ENCODE measurements at places on chromosomes 2 and 18. TPM values are rescaled to one million over a fixed set of nuclear protein-coding genes. Genes with fewer than 3 reads are reported as not detected.

- peak; percentile 65 for DNase-seq
Measured at GRCh38 chr18:48787203-48788151, 163.3 kb downstream of the SMAD7 start.

DNA sequence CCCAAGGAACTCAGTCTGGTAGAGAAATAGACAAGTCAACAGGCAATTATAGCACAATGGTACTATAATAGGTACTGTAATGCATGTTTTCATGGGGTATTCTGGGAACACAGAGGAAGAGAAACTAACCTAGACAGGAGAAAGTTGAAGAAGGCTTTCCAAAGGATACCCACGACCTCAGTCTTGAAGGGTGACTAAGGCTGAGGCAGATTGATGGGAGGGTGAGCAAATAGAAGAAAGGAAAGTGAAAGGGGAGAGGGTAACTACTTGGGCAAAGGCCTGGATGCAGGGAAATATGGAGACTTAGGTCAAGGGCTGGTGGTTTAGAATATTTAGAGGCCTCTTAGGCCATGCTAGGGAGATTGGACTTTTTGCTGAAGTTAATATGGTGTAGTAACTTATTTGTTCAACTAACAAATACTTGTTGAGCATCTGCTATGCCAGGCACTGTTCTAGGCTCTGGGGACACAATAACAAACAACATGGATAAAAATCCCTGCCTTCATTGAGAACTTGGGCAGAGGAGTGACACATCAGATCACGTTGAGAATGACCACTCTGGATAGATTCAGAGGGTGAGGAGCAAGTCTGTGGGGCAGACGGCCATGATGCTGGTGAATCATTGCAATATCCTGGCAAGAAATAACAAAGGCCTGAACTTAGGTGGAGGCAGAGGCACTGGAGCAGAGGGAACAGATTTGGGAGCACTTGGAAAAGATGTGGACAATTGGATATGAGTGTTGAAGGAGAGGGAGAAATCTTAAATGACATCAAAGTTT, 56.4 kb downstream of the PLB1 start:
- DNase-seq = no peak

- no peak for DNase-seq
Measured at GRCh38 chr2:56534321-56534720, 350.5 kb downstream of the CCDC85A start.

- no peak for DNase-seq
Measured at GRCh38 chr2:122421775-122422174, 666.3 kb downstream of the TSN start.

- DNase-seq = no peak
Measured at GRCh38 chr2:72112401-72112800, 35.3 kb downstream of the CYP26B1 start.

GRCh38 chr2:195382186-195382585, 274.8 kb upstream of the SLC39A10 start:
- no peak for DNase-seq

- no peak for DNase-seq
Measured at GRCh38 chr2:1632510-1632909, 111.8 kb downstream of the PXDN start.

Gene CD207
- not detected for total RNA-seq

DNA sequence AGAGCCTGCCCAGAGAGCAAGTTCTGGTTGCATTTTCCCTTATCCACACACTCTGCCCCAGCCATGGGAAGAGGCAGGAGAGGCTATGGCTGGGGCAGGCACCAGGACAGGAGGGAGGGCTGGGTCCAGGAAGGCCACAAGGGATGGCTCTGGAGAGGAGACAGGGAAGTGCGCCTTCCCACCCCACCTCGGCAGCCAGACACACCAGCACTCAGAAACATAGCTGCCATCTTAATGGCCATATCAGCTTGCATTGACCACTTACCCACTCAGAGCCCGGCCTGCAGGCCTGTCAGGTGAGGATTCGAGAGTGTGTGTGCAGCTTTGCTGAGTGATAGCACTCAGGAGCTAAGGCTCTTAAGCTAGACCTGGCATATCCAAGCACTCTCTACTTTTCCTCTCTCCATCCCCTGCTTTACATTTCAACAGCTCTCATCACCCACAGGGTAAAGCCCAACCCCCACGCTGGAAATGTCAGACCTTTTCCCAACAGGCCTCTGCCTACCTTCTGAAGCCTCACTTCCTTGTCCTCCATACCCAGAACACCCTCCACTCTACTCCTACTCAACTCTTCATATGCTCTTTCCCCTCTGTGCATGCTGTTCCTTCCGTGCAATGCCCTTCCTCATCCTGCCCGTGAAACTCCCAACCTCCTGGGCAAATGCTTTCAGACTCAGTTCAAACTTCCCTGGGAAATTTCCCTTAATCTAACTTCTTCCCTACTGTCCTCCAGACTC, 147.9 kb downstream of the TNS1 start:
- DNase-seq = peak; percentile 65

DNA sequence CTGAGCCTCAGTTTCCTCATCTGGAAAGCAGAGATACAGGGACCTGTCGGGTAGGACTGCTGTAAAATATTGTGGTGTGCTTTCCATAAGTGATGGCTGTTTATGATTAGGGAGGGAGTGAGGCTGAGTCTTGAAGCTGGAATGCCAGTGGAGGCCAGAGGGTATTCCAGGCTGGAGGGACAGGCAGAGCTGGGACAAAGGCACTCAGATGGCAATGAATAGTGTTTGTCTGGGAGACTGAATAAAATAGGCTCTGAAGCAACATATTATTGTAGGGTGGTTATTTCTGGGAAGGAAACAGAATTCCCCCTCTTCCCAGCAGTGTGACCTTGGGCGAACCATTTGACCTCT, 120.7 kb downstream of the INHBB start:
- DNase-seq = no peak

DNA sequence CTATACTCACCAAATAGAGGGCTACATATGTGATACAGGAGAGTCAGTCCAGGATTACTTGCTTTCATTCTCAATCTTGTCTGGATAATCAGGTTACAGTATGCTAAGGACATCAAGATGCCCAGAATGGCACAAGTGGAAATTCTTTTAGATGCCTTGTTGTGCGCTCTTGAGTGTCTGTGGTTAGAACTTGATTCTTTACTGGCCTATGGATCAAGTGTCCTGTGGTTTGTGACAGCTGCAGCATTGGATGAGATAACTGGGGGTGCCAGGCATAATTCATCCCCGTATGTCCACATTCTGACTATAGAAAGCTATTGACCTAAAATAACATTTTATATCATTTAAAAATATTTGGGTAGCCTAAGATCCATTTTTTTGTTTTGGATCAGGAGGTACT, 40.1 kb downstream of the CDC42EP3 start:
- no peak for DNase-seq

DNA sequence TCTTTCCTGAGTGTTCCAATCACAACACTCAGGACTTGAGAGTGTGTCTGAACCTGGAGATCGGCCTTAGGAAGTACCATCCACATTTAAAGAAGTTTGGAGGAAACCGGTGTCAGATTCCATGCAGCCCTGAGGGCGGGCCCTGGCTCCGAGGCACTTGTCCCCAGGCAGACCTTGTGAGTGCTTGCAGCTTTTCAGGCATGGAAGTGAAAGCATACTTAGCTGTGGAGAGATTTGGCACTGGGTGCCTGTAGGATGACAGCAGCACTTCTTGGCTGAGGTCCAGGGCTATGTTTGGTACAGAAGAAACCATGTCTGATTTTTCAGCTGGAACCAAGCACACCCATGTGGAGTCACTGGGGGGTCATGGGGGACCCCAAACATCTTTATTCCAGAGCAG, 230.8 kb downstream of the SEPTIN10 start:
- no peak for DNase-seq

Gene PRKRA
- 42.8 TPM for total RNA-seq

DNA sequence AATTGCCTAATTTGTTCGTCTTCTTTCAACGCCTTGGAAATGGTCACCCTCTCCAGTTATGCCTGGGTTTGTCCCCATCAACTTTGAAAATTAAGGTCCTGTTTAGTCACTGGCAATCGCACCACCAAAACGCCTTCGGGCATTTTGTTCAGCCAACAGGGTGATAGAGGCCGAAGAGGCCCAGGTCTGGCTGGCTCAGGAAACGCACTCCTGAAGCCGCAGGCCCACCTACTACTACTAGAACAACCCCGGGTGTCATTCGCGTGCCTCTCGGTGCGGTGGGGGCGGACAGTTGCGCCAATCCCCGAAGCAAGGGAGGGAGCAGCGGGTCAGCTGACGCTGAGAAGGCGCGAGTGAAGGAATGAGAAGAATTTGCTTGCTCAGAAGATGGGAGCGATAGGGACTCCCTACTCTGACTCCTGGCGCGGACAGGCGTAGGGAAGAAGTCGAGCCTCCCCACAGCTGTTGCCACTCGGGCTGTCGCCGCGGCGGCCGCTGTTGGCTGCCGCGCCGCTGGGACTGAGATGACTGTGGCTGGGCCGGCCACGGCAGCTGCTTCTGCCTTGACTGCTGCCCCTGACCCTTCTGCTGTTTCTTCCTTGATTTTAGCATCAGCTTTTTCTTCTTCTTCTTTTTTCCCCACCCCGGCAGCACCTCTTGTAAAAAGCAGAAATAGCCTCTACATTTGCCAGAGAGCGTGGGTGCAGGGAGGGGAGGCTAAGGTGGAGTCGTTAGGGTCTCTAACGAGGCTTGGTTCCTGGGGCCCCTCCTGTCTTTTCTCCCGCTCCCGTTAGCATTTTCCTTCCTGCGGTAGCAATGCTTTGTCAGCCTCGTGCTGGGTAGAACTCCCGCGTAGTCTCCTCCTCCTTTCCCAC, 387.6 kb downstream of the FIGN start:
- peak; percentile 92 for DNase-seq

- no peak for DNase-seq
Measured at GRCh38 chr2:9473308-9473984, 905 bp upstream of the IAH1 start.

DNA sequence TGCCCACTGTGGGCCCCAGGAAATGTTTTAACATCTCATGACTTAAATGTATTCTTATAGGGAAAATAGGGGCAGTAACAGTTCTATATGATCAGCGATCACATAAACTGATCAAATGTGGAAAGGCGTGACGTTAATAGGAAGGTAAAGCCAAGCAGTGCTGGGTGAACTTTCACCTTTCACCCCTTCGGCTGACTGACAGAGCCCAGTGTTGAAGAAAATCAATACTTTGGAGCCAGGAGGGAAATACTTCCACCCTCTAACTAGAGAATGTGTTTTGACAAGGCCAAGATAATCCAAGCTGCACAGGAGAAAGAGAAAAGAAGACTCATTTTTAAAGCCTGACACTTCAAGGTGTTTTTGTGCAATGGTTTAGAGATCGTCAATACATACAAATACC, 116.5 kb upstream of the BOD1L2 start:
- DNase-seq = no peak

DNA sequence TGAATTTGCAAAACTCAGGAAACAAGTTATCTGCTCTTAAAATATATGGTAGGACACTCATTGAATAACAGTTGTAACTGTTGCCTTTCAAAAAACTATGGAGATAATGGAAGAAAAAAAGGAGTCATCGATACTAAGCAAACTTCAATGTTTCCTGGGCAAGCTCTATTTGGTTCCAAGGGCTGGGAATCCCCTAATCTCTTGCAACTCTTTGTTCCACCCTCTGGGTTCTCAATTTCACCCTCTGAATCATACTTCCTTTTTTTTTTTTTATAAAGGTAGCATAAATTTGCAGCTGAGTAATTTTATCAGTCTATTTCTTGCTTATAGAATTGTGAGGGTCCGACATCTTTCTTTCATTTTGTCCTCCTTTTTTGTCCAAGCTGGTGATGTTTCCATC, 36.7 kb downstream of the SLC9A4 start:
- no peak for DNase-seq

Gene SPR
- 8.9 TPM for total RNA-seq

- DNase-seq = no peak
Measured at GRCh38 chr2:67079729-67080128, 317.4 kb upstream of the ETAA1 start.

DNA sequence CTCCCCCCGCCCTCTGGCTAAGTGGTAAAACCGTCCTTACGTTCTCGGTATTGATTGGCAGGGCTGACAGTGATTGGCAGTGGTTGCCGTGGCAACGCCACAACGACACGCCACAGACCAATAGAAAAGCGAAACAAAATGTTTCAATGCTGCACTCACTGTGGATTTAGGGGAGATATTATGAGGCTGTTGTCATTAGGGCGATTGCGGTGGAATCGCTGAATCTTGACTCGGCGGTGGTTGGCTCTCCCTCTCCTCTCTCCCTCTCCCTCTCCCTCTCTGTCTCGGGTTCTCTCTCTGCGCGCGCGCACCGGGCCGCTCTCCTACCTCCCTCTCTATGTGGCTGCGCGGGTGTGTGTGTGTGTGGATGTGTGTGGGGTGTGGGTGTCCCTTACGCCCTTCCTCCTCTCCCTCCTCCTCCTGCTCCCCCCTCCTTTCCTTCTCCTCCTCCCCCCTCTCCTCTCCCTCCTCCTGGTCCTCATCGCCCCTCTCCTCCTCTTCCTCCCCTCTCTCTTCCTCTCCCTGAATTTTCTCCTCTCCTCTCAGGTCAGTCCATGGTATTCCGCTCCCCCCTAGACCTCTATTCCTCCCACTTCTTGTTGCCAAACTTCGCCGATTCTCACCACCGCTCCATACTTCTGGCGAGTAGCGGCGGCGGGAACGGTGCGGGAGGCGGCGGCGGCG, at the start of gene SIX3:
TSS of gene SIX3 (plus strand) at position 152 of the 684 bp plus-strand sequence. CDS start at position 555, 403 bp downstream.
- peak; percentile 60 for DNase-seq

GRCh38 chr2:111239581-111240249, 119.0 kb downstream of the BCL2L11 start:
- no peak for DNase-seq

- no peak for DNase-seq
Measured at GRCh38 chr2:16160281-16161084, 220.1 kb downstream of the MYCN start.

GRCh38 chr2:42796427-42797248, 4.3 kb upstream of the HAAO start:
- DNase-seq = no peak

Gene PDE11A
- total RNA-seq = 2.4 TPM

Gene TANC1
- 38.2 TPM for total RNA-seq

DNA sequence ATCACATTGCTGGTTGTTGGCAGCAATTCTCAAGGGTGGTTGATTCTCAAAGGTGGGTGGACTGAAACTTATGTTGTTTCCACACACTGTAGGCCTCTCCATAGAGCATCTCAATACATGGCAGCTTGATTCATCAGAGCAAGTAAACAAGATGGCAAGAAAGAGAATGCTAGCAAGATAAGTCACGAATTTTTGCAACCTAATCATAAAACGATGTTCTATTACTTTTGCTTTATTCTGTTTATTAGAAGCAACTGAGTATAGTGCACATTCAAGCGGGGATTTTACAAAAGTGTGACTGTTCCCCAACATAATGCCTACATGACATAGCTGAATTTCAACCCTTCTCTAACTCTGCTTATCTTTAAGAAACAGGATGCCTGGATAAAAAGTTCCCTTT, 136.2 kb downstream of the CCDC178 start:
- DNase-seq = no peak
